ENCODE measurements at places on chromosomes 2 and 18.

GRCh38 chr18:52670896-52671295, 330.9 kb downstream of the DCC start:
- no peak for DNase-seq

- DNase-seq, result no peak
Observed at GRCh38 chr2:148917431-148917830, 42.4 kb downstream of the KIF5C start.

- peak; percentile 63 for DNase-seq
Observed at GRCh38 chr2:9897846-9898245, 53.6 kb upstream of the GRHL1 start.

- DNase-seq, result no peak
Observed at GRCh38 chr2:48227617-48228344, 302.2 kb upstream of the STON1 start.

DNA sequence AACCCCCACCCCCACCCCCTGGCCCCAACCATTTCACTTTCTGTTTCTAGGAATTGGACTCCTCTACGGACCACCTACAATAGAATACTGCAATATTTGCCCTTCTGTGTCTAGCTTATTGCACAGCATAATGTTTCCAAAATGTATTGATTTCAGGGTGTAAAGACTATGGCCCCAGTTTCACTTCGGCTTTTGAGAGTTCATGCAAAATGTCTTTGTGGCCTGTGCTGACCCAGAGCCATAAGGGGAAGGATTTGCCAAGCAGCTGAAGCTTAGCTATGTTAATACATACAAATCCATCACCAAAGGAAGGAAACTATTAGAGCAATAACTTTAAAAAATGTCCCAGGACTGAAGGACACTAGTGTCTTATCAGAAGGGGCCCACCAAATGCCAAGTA, 11.2 kb upstream of the ATP9B start:
- DNase-seq, result no peak

DNA sequence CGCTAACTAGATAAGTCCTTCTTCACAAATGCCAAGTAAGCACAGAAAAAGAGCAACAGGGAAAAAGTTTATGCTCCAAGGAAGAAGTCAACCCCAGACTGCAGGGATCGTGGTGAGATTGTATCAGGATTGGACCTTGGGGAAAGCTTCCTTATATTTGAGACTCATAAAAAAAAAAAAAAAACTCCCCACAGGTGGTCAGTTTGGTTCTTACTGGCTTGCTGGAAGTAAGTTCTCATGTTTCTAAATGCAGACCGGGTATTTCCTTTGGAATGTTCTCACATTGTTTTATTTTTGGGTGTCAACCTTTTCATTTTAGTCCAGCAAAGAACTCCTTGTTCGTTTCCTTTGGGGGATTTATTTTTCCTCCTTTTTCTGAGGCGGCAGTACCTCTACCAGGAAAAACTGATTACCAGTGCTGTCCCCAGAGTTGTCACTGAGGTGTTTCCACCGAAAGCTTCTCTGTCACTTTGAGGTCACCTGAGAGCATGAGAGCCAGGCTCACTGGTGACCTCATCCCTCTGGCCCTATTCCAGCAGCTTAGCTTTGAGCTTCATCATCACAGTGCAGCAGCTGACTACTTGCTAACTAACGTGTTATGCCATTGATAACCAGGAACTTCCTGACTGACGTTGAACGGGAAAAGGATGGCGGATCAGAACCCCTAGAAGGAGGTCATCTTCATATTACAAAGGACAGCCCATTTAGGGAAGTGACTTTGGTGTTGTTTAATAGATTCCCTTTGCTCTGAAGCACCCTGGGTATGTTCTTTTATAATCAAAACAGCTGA, 16.8 kb upstream of the ATP8B1 start:
- peak; percentile 47 for DNase-seq

- no peak for DNase-seq
Observed at GRCh38 chr2:239368321-239368720, 32.5 kb downstream of the HDAC4 start.

GRCh38 chr2:127080938-127081755, 25.8 kb downstream of the BIN1 start:
- no peak for DNase-seq

DNA sequence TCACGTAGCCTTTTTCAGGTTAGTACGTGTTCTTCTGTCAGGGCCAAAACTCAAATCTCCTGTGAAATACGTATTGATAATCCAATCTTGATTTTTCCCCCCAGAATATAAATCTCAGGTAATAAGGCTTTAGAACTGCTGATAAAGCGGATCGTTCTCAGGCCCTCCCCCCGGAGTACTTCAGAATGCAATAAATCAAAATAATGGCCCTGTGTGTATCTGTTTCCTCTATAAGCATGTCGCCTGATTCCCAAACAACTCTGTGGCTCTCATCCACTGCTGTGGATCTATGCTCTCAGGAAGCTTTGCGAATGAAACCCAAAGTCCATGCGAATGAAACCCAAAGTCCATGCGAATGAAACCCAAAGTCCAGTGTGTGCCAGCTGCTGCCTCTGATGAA, 49.4 kb downstream of the IMPA2 start:
- peak; percentile 38 for DNase-seq

- no peak for DNase-seq
Observed at GRCh38 chr2:74883011-74883410, 49.1 kb downstream of the HK2 start.

DNA sequence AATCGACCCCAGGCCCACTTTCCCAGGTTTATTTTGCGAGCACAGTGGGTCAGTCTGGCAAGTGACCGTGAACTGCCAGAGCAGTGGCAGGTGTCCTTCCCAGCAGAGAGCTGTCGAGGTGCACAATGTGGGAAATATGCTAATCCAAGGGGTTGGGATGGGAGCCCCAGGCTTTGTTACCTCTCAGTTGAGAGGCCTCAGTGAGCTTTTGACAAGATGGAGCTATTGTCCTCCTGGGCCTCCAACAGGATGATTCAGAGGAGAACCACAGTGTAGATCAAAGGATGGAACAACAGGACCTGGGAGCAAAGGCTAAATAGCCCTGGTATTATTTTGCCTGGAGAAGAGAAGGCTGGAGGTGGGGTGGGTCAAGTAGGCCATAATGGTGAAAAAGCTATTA, 150.8 kb downstream of the NCKAP5 start:
- no peak for DNase-seq

- no peak for DNase-seq
Observed at GRCh38 chr2:222194669-222195068, 104.1 kb downstream of the PAX3 start.

GRCh38 chr2:161681046-161681445, 56.8 kb downstream of the SLC4A10 start:
- no peak for DNase-seq

DNA sequence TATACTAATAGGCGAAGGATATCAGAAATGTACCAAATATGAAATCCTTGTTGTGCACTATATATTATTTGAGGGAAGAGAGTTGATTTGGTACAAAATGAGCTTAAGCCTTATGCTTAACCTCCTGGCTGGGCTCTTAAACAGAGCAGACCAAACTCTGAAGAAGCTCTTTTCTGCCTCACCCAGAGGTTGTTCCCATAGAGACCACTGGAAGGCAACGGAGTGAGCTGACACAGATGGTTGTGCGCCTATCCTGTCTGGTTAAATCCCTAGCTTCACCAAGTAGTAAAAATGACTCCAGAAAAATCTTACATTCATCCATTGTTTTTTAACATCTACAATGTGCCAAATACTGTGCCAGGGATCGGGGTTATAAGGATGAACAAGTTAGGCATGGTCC, 55.9 kb upstream of the NOL4 start:
- DNase-seq, result no peak

GRCh38 chr2:38076152-38076709, 280 bp upstream of the CYP1B1 start:
- peak; percentile 82 for DNase-seq

DNA sequence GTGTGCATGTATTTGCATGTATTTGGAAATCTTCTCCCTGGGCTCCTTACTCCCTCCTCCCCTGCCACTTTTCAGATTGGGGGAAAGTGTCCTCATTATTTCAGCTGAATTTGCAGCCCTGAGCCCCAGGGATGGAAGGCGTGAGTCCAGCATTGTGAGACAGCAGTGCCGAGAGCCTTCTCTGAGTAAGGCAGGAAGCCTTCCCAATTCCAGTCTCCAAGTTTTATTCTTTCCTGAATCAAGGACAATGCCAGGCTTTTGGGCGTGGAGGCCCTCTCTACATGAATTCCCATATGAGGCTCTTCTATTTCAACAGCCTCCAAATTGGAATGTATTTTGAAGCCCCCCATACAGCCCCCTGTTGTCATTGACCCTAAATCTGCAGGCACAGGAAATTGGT, 163.5 kb downstream of the ACKR3 start:
- no peak for DNase-seq

DNA sequence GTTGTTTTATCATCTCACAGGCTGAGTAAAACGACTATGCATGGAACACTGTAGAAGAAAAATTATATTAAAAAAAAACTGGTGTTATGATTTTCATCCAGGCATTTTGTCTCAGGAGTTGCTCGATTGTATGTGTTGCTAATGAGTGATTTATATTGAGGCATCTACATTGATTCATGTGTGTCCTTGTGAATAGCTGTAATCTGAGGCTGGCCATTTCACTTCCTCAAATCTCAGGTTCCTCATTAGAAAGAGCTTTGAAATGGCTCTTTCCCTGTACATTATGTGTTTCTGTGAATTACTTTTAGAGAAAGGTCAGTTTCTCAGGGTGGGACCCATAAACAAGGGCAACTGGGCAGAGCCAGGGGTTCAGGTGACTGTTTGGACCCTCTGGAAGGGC, 2.3 kb downstream of the IL18R1 start:
- no peak for DNase-seq

DNA sequence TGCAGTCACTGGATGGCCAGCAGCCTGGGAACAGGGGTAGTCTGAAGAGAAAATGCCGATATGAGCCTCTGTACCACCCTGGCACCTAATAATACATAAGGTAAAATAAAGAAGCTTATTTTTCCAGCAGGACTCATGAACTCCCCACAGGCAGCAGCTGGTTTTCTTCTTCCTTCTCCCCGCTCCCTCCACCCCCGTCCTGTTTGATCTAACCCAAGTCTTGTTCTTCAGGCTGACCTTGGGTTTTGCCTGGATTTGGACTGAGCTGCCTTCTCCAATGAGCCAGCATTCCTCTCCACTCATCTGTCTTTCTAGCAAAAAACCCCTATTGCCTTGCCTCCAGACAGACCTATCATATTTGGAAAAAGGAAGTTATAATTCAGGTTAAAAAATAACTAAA, 111.8 kb downstream of the CELF4 start:
- DNase-seq, result peak; percentile 96

DNA sequence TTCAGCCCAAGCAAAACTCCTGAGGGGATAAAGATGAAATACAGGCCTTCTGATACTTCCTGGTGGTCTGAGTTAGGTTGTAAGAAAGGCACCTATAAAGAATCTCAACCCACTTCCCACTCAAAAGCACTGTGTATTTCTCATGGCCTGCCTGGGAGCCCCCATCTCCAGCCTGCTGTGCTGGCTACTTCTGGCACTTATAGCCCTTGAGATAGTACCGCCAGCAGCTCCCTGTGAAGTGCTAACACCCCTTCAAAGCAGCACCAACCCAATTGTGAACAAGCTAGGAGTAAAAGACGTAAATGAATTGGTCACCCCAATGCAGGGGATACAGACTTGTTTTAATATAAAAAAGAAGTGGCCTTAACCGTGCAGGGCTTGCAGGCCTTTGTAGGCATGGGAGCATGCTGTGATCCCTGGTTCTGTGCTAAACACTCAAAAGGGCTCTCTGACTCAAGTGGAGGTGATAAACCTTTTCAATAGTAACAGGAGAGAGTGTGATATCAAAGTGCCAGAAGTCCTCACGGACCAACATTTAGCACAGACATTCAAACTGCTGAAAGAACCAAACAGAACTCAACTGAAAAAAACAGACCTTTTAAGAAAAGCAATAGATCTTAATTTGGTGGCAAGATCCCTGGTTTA, 80.8 kb downstream of the RTN4 start:
- no peak for DNase-seq

DNA sequence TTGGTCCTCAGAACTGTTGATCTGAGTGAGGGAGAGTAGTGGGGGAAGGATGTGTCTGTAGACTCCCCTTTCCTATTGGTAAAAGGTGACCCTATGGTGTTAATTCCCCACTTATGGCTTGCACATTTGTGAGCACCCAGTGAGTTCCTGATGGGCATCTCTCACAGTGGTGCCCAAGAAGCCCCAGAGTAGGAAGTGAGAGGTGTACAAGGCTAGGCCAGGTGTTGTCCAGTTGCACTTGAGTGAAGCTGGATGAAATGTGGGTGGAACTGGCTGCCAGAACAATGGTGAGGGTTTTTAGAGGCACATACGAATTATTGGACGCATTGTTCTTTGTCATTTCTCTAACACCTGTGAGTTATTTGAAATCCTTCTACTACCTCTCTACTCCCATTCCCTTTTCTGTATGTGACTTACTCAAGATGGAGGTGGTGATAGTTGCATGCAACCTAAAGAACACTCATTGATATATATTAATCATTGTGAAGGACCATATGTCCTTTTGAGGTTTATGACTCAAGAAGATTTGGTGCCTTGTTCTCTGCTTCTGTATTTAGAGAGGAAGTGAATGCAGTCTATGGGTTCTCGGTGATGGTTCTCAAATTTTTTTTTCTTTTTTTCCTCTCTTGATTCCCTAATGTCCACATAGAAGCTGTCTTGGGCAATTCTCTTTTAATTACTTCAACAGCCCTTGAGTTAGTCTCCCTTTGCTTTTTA, 162.7 kb downstream of the FSHR start:
- no peak for DNase-seq

DNA sequence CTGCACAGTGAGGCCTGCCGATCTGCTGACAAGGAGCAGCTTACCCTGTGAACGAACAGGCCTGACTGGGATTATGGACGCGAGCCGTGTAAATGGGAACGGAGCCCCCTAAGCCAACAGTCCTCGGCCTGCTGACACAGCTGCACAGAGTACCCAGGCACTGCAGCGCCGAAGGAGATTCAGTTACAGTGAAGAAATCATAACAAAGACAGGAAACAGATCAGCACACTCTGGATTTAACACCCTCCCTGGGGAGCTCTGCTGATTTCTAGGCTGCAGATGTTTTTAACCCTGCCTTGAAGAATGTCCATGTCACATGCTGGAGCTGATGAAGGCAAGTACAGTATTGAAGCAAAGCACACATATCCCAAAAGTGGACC, 43.4 kb downstream of the COLEC12 start:
- DNase-seq, result peak; percentile 92

GRCh38 chr2:112199188-112199587, 55.7 kb downstream of the ZC3H8 start:
- DNase-seq, result no peak

DNA sequence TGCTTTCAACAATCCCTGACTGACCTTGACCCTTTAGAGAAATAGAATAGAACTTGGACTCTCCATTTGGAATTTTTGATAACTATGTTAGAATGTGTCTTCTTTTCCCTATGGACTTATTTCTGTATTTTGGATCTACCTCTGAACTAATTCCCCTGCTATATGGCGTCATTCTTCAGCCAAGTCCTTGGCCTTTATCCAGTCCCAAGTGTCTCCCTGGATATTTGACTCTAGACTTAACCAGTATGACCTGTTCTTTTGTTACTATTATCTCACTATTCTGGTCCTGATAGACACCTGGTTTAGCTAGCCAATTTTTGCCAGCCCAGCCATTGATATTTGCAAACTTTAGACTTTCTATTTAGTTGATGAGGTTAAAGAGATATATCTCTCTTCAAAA, 186.8 kb downstream of the KCNS3 start:
- no peak for DNase-seq

All from umbilical cord (tissue), 2 donors.